Keratinocyte (primary cell): ENCODE measurements at places on chromosomes 11 and 22. TPM values are rescaled to one million over a fixed set of nuclear protein-coding genes. Genes with fewer than 3 reads are reported as not detected.

DNA sequence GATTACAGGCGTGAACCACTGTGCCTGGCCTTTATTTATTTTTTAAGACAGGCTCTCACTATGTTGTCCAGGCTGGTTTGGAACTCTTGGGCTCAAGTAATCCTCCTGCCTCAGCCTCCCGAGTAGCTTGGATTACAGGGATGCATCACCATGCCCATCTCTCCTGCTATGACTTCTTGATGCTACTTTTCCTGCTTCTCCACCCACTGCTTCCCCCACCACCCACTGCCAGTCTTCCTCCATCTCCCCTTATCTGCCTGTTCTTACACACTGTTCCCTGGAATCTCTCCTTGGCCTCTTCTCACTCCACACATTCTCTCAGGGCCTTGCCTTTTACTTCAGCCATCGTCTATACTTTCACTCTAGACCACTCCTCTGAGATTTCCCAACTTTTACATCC is 17.3 kb upstream of the TPP1 start:
- H3K27me3 ChIP-seq: peaks cover 7% of the 10 kb centered on the region
- no peak overlapping the region for H3K4me3 ChIP-seq
- no peak for DNase-seq

GRCh38 chr11:19447150-19447566 is 206.4 kb upstream of the E2F8 start:
- no peak overlapping the region for H3K27ac ChIP-seq
- H3K36me3 ChIP-seq: no peaks in the 10 kb centered on the region
- peaks cover 11% of the 10 kb centered on the region for H3K27me3 ChIP-seq
- DNase-seq: no peak
- H3K4me1 ChIP-seq: peaks cover 18% of the 10 kb centered on the region

DNA sequence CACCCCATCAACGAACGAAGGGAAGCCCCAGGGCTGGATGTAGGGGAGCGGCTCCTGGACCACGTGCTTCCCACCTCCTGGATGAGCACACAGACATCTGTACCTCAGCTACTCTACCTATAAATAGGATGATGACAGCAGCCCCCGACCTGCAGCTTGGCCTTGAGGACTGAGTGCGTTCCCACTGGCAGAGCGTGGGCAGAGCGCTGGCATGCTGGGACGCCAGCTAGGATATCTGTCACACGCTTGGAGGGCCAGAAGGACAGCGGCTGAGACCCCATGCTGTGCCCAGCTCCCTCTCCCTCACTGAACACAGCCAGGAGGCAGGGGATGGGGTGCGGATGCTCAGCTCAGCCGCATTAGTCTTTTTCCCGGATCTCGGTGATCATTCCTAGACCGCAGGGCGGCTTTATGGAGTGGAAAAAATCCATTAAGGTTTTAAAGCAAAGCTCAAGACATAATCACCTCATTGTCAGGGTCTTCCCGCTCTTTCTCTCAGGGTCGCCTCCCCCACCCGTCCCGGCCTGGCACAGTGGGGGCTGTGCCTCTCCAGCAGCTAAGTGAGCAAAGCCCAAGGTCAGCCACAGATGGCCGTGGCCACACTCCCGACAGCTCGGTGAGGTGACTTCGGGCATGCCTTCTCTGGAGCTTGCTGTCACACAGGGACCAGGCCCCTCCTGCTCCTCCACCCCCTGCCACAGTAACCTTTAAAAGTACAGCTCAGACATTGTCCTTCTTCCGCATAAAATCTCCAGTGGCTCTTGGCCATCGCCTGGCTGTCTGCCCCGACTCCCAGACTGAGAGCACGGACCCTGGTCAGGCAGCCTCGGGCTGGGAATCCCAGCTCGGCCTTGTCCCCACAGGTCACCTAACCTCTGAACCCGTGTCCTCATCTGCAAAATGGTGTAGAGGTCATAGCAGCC is 69.6 kb upstream of the SHISAL1 start:
- H3K4me1 ChIP-seq: no peaks in the 10 kb centered on the region
- no peaks in the 10 kb centered on the region for H3K36me3 ChIP-seq
- peaks cover 24% of the 10 kb centered on the region for H3K27me3 ChIP-seq
- no peak overlapping the region for H3K4me3 ChIP-seq
- H3K27ac ChIP-seq: no peak overlapping the region

DNA sequence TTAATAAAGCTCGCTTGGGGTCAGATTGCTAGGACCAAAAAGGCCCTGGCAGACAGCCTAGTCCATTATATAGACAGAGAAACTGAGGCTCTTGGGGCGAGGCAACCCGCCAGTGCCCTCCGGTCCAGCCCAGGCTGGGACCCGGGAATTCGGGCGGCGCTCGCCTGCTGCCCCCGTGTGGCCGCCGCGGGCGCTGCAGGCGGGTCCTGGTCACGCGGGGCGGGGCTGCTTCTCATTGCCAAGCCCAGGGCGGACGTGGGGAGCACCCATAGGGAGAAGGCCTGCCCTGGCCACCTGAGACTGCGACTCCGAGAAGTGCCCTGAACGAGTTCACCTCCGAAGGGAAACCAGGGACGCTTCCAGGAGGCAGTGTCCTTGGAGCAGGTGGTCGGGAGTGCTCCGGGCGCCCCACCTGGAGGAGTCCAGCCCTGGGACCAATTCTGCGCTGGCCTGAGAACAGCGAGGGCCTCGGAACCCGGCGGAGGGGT is 36.0 kb upstream of the CSNK1E start:
- H3K4me1 ChIP-seq: peaks cover 9% of the 10 kb centered on the region
- peaks cover 2% of the 10 kb centered on the region for H3K36me3 ChIP-seq
- DNase-seq: no peak
- no peaks in the 10 kb centered on the region for H3K27me3 ChIP-seq
- no peak overlapping the region for H3K4me3 ChIP-seq

TMEM191C gene
- 0.27 to 0.68 TPM (median 0.31 TPM) in 3 replicates for polyA plus RNA-seq

DNA sequence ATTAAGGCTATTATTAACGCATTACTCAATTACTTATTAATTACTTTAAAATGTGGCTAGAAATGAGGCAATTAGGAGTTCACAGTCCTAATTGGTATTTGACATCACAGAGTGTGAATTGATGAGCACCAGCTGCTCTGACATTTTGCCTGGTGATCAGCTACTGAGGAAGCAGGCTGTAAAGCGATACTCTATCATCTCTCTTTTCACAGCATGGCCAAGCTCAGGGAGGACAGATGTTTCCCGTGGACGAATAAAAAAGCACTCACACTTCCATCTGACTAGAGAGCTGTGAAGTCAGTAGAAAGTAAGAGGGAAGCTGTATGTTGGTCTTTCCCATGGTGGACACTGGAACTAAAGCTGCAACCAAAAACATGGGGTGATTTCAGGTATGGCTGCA is 29.1 kb upstream of the SYT9 start:
- H3K4me3 ChIP-seq: no peak overlapping the region
- no peaks in the 10 kb centered on the region for H3K4me1 ChIP-seq
- H3K27me3 ChIP-seq: no peaks in the 10 kb centered on the region
- DNase-seq: no peak
- H3K27ac ChIP-seq: no peak overlapping the region
- H3K36me3 ChIP-seq: no peaks in the 10 kb centered on the region

DNA sequence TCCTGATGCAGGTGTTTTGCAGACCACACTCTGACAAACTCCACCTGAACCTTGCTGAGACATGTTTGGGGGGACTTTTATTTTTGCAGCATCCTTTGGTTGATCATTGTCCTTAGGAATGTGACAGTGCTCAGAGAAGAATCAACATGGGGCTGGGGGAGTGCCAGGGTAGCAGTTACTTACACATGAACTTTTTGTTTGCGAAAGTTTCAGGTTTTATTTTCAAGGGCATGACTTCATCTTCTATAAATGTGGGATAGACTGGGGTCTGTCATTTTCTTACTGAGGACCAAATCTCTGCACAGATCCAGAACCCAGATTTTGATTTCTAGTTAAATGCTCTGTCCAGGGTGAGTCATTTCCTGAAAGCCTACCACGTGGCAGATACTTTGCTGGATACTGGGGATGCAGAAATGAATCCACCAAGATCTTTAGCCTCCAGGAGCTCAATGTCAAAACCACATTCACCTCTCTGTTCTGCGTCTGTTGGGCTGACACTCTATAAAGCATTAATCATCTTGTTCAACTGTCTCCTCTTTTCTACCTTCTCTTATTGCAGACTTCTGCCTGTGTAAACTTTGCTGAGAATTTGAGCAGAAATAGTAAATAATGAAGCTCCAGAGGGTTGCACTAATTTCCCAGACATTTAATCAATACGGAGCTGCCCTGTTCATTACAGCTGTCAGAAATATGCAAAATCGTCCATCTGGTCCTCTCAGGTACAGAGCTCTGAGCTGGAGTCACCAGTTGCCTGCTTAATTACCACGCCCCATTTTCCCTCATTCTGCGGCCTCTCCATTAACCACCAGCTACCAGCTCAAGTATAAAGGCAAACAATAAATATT is 387.9 kb downstream of the MIAT start:
- peaks cover 24% of the 10 kb centered on the region for H3K4me1 ChIP-seq
- H3K36me3 ChIP-seq: no peaks in the 10 kb centered on the region
- DNase-seq: peak; percentile 40
- no peak overlapping the region for H3K27ac ChIP-seq
- H3K4me3 ChIP-seq: no peak overlapping the region

GRCh38 chr11:118633979-118634378 is 26.6 kb downstream of the PHLDB1 start:
- peak overlapping the region; percentile 31 for H3K27ac ChIP-seq
- H3K4me1 ChIP-seq: peaks cover 30% of the 10 kb centered on the region
- H3K36me3 ChIP-seq: peaks cover 38% of the 10 kb centered on the region
- no peaks in the 10 kb centered on the region for H3K27me3 ChIP-seq
